Left lung (tissue), 14 donors: ENCODE measurements at places on chromosomes 12 and 14.
A peak's percentile ranks its signal among the peaks of the same experiment; 100 is the strongest.

GRCh38 chr12:83801972-83802371, 1110.6 kb downstream of the SLC6A15 start:
- DNase-seq: no peak

DNA sequence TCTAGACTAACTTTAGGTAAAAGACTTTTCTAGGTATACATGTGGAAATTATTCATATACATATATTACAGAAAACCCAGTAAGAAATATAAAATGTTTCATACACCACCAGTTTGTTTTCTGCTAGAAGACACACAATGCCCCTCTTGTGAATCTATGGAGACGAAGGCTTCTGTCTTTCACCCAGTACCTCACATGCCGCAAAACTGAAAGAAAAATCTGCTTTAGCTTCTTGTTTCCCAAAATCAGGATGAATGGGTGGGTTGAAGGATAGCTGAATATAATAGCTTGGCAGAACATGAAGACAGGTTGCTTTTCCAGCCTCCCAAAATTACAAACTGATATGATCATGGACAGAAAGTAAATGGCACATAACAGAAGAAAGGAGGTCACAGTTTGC, 1.3 kb downstream of the TAS2R30 start:
- DNase-seq: no peak

DNA sequence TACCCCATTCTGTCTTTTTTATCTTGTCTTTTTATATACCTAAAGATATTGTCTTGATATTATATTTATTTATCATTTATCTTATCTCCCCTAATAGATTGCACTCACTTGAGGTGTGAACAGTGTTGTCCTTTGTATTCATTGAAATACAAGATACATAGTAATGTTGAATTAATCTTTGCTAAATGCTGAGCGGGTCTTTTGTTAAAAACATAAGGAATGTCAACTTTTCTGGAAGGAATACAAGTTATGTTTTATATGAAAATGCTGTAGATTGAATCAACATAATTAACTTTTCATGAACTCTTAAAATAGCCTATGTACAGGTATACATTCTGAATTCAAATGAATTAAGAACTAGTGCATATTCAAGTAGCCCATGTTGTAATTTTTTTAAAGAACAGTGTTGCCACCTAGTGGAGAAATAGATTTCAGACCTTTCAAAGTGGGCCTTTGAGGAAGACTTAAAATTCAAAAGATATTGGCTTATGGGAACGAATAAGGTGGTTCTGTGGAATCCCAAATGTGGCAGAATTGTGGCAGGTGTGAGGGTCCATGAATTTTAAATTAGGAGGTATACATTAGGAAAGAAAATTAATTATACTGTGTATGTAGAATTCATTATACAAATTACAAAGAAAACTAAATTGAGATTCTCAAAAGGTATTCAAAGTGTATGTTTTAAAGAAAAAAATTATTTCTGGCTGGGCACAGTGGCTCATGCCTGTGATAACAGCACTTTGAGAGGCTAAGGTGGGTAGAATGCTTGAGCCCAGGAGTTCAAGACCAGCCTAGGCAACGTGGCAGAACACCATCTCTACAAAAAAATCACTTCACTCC, 19.1 kb downstream of the BBOF1 start:
- peak; percentile 32 for DNase-seq

- no peak for DNase-seq
Measured at GRCh38 chr12:89893972-89894706, 185.5 kb upstream of the ATP2B1 start.

- no peak for DNase-seq
Measured at GRCh38 chr14:88473791-88474190, 81.0 kb downstream of the PTPN21 start.

DNA sequence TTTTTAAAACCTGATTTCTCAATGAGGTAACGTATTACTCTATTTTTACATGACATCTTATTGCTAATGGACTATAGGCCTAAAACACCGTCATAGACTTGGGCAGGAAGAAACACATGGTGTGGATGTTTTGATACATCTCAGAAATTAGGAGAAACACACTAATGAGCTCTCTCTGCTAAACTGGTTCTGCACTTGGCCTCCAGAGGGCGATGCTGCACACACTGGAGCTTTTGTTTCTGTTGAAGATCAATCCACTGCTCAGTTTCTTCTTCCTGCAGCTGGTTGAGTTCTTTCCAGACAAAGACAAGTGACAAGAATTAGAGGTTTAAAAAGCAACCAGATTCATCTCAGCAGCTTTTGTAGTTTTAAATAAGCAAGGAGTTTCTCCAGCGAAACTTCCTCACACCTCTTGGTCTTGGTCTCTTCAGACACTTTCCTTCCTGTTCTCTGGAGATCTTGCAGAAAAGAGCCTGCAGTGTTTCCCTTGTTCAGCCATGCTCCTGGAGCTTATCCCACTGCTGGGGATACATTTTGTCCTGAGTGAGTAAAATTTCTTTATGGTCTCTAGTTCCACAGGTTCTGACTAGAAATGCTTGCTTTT, 178.5 kb upstream of the OR4E1 start:
- no peak for DNase-seq

GRCh38 chr12:5197656-5198055, 154.0 kb downstream of the KCNA5 start:
- no peak for DNase-seq

DNA sequence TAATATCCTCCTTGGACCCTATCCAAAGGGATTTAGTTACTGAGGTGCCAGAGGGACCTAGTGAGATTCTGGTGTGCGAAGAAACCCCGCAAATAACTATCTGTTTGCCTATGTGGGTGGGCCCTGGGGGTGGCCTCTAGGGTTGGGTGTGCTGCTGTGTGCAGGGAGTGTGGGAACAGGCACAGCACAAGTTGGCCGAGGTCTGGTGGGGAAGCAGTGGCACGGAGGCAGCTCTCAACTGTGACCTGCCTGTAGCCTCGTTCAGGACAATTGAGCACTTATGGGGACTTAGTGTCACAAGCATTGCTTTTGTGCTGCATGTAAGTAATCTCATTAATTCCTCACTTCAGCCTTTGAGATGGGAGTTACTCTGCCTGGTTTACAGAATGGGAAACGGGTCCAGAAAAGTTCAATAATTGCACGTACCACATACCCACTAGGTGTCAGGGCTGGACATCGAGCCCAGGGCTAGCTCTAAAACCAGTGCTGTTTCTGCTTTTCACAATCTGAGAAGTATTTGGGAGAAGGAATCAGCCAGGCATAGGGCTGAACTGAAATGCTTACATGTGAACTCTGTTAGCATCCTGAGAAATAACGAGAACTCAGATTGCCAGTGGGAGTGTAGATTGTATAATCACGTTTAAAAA, 58.8 kb downstream of the TECPR2 start:
- DNase-seq: no peak
